ENCODE measurements at places on chromosomes 7 and 10.

DNA sequence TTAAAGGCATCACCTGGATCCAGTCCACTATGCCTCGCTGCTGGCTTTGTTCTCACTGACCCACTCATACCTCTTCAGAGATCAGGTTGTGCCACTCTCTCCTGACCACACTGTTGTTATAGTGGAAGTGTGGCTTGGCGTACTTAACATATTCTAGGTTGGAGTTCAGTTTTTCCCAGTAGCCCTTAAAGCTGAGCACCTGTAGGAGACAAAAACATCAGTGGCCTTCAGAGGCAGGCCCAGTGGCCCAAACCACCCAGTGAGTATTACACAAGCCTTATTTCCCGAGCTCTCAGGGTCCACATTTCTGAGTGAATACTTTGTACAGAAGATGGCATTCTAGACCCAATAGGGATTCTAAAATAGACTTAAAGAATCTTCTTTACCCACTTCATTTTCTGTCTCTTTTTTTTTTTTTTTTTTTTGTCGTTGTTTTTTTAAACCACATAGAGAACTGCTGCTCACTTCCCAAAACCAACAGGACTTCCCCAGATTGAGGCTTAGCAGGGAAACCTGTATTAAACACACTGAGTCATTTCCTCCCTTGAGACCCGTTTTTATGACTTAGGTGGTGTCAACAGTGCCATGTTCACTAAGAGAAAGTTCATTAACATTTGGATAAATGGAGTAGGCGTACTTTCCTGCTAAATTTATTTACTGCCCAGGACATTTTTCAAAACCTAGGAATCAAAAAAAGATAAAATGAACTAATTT lies 85.8 kb downstream of the GSAP start:
- no peak for DNase-seq

GRCh38 chr7:151018421-151019129 lies 5.7 kb downstream of the ATG9B start:
- DNase-seq, result no peak

- no peak for DNase-seq
Observed at GRCh38 chr10:97713339-97713825, at the start of gene MARVELD1. TSS of gene MARVELD1 (plus strand) at chr10:97713730. CDS start at chr10:97713877, 147 bp downstream.

GRCh38 chr7:103388469-103389140 lies 41.2 kb downstream of the PSMC2 start:
- no peak for DNase-seq

- DNase-seq, result no peak
Observed at GRCh38 chr10:104779701-104780100, 138.6 kb downstream of the SORCS3 start.

GRCh38 chr7:126780993-126781392 lies 471.7 kb downstream of the GRM8 start:
- DNase-seq, result no peak

DNA sequence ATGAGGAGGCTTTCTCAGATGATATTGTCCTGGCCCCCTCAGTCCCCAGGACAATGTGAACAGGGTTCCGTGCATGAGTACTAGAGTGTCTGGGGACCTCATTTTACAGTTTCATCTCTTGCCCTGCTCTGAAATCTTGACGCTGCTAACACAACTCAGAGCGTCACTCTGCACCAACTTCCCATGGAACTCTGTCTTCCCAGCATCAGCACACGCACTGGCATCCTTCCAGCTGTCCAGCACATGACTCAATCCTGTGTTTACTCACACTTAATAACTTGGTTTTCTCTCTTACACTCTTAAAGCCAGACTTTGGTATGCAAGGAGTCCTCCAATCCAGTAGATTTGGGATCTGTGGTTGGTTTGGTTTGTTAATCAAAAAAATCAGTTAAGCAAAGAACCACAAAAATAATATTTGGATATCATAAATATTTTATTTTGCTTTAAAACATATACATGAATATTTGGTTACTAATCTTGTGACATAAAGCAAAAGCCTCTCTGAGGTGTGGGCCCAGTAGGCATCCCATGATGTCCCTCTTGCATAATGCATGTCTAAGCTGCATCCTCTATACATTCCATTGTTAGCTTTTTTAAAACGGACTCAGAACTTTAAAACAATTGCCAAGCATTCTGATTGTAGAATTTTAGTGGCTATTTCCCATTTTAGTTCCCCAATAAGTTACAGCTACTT lies 131.0 kb downstream of the CXCL12 start:
- no peak for DNase-seq

DNA sequence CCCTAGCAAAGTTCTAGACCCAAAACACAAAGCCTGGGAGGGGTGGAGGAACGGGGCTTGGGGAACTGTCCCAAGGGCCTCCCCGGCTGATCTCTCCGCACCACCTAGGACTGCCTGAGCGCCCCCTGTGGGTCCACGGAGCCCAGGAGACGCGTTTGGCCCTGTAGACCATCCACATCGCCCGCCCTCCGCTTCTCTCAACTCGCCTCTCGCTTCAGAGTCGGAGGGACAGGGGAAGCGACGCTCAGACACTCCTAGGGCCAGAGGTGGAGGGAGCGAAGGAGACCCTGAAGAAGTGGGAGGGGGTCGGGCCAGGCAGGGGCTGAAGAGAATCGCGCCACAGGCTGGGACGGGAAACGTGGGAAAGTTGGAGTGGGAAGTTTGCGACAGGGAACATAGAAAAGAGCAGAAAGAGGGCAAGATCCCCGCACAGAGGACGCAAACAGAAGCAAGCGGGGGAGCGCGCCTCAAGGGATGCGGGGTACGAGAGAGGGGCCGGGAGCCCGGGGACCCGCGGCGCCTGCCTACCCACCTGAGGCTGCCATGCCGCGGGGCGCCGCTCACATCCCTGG lies 378 bp downstream of the PIK3AP1 start:
- peak; percentile 27 for DNase-seq

DNA sequence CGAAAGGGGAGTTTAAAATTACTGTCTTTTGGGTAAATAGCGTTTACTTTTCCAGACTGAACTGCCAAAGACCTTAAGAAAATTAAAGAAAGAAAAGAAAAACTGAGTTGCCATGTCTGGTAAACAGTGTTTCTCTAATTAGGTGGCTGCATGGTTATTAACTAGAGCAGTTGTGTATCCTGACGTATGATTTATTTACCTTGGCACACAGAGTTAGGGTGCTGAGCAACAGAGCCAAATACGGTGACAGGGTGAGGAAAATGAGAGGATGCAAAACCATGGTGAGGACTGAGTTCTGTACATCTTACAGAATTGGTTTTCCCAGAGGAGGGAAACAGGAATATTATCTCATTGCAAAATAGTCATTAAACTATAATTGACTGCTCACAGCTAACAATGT lies 546.4 kb upstream of the FZD8 start:
- DNase-seq, result no peak

GRCh38 chr10:28367929-28368484 lies 65.1 kb upstream of the MPP7 start:
- peak; percentile 10 for DNase-seq

DNA sequence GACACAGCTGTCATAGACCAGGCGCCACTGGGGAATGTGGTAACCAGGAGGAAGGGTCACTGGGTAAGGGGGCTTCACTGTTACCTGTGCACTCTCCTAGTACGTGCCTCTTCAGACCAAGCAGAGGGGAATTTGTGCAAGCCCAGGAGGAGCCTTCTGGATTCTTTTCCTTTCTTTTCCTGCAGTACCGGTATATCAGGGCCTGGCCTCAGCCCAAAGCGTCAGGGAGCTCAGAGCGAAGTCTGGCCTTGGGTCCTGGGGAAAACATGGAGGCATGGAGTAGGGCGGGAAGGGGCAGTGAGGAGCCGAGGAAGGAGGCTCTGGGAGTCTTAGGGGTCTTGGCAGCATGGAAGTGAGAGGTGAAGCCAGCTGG lies 133.6 kb upstream of the GDF10 start:
- DNase-seq, result no peak

- DNase-seq, result no peak
Observed at GRCh38 chr10:22629126-22629525, 85.3 kb downstream of the PIP4K2A start.

DNA sequence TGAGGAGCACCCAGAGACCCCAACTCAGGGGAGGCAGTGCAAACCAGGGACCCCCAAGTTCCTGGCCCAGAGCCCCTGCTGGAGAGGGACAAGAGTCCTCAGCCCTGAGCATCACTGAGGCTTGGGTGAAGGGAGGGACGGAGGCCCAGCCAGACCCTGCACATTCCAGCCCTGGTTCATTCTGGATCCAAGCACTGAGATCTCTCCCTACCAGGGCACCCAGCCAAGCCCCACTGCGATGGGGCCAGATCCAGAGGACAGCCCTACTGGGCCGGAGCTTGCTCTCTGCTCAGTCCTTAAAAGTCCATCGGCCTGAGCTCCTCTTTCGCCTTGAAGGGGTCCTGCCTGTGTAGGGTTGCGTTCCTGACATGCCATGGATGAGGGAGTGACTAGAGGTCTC lies 40.5 kb upstream of the RABGEF1 start:
- no peak for DNase-seq

DNA sequence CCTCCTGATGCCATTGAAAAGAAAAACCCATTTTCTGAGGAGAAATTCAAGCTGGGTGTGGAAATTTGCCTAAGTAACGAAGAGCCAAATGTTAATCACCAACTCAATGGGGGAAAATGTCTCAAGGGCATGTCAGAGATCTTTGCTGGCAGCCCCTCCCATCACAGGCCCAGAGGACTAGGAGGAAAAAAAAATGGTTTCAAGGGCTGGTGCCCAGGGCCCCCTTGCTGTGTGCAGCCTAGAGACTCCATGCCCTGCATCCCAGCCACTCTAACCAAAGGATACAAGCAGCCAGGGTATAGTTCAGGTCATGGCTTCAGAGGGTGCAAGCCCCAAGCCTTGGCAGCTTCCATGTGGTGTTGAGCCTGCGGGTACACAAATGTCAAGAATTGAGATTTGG lies 106.3 kb downstream of the ALOX5 start:
- DNase-seq, result no peak

DNA sequence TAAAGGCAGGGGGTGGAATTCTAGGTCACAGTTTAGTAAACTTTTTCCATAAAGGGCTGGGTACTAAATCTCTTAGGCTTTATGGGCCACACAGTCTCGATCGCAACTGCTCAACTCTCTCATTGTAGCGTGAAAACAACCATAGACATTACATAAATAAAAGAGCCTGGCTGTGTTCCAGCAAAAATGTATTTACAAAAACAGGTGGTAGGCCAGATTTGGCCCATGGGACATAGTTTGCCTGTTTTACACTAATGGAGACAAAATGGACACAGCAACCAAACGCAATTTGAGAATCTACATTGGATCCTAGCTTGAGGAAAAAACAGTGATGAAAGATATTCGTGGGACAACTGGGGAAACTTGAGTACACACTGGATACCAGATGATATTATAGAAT lies 23.2 kb upstream of the MALSU1 start:
- DNase-seq, result no peak

- no peak for DNase-seq
Observed at GRCh38 chr10:46090258-46090812, 44.3 kb upstream of the MSMB start.

DNA sequence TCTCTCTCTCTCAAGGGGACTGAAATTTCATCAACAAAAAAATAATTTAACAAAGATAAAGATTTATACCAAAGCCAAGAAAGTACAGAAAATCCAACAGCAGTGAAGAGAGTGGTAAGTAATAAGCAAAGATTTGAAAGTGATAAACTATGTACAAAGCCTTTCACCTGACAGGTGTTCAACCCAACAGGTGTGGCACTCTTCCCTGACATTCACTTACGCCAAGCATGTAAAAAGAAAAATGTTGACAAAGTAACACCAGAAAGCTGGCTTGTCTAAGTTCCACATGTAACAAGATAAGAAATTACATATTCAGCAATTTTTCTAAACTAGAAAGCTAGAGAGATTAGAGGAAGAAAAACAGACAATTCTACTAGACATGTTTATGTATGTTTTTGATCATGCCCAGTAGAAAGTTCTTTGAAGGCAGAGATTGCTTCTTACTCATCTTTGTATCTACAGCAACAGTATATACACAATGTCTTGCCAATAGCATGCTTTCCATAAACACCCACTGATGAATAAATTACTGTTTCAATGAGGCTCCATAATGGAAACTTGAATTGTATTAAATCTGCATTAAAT lies 468.5 kb downstream of the PARD3 start:
- no peak for DNase-seq

DNA sequence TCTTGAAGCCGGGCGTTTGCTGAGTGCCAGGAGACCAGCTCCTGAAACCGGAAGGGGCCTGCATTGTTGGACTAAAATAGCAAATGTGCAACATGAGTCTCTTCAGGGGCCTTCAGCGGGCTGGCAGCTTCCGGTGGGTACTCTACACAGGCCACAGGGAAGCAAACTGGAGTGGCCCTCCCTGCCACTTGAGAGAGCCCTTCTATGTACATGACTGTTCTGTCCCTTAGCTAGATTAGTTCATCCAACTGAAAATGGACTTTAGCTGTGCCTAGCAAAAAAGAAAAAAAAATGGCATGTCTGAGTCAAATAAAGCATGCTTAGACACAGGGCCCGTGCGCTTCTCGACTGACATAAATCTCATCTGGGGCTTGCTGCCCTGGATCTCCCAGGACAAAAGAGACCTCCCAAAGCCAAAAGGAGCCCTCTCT lies 115.3 kb upstream of the TCF7L2 start:
- DNase-seq, result no peak

- DNase-seq, result no peak
Observed at GRCh38 chr10:77687621-77688020, 50.0 kb upstream of the KCNMA1 start.

GRCh38 chr10:14093730-14094484 lies 236.8 kb downstream of the FRMD4A start:
- no peak for DNase-seq

DNA sequence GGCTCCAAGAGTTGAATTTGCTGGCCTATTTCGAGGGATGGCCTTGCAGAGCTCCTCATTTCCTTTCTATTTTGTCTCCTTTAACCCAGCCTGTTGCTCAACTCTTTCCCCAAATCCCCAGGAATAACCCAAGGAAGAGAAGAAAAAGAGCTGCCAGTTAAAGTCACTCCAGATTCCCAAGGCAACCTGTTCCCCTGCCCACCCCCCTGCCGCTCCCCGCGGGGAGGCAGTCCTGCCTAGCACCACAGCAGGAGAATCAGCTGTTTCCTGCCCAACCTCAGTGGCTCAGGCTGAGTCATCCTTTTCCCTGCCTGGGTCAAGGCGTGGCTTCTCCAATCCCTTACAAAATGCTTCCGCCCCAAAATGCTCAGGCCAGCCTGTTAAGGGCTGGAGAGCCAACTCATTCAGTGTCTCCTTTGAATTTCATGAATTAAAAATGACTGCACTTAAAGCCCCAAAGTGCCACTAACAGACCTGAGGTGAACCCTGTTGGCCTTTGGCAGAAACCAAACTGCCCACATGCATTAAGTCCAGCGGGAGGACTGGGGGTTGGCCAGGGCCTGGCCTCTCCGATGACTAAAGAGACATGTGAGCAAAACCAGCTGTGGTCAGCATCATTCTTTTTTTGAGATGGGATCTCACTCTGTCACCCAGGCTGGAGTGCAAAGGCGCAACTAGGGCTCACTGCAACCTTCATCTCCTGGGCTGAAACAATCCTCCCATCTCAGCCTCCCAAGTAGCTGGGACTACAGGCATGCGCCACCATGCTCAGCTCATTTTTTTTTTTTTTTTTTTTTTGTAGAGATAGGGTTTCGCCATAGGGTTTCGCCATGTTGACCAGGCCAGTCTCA lies 83.2 kb upstream of the KIF5B start:
- no peak for DNase-seq

- no peak for DNase-seq
Observed at GRCh38 chr7:2144926-2145325, 87.8 kb downstream of the MAD1L1 start.

Data from stimulated activated CD4-positive, alpha-beta T cell treated with anti-CD3 and anti-CD28 coated beads, Interleukin-1b, Interleukin-23, amount 100 ng/mL, for 1 hour (primary cell).